ENCODE measurements at places on chromosomes 1 and 21. TPM values are rescaled to one million over a fixed set of nuclear protein-coding genes. Genes with fewer than 3 reads are reported as not detected.

GRCh38 chr1:9691691-9692090 lies 40.2 kb downstream of the PIK3CD start:
- no peak overlapping the region for H3K4me3 ChIP-seq
- H3K4me1 ChIP-seq, result peaks cover 38% of the 10 kb centered on the region
- no peak for DNase-seq
- H3K36me3 ChIP-seq, result no peaks in the 10 kb centered on the region
- no peaks in the 10 kb centered on the region for H3K27me3 ChIP-seq
- H3K27ac ChIP-seq, result no peak overlapping the region

- no peaks in the 10 kb centered on the region for H3K27me3 ChIP-seq
- H3K27ac ChIP-seq, result no peak overlapping the region
- DNase-seq, result peak; percentile 15
- H3K4me1 ChIP-seq, result peaks cover 16% of the 10 kb centered on the region
Observed at GRCh38 chr1:41538741-41539417, 54.4 kb upstream of the EDN2 start.

The RGS1 gene
- total RNA-seq, result 52.9 TPM

- peak; percentile 77 for DNase-seq
- no peak overlapping the region for H3K4me3 ChIP-seq
- H3K4me1 ChIP-seq, result no peaks in the 10 kb centered on the region
- peak overlapping the region; percentile 39 for H3K27ac ChIP-seq
- H3K27me3 ChIP-seq, result no peaks in the 10 kb centered on the region
Observed at GRCh38 chr1:111471012-111471411, 2.8 kb upstream of the C1orf162 start.

DNA sequence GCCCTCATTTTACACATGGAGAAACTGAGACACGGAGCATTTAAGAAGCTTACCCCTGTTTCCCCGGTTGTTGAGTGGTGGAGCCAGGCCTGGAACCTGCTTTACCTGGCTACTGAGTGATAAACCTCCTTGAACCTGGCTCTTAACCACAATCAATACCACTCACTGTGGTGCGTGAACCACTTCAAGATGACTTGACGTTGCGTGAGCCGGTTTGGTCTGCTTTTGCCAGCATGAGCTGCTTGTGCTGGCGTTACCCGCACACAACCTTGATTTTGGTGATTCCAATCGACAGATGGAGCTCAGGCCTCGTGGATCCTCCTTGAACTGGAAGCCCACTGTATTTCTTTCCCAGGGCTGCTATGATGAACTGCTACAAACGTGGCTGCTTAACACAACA lies 6.1 kb upstream of the TINAGL1 start:
- H3K27ac ChIP-seq, result no peak overlapping the region
- no peak for DNase-seq
- no peaks in the 10 kb centered on the region for H3K27me3 ChIP-seq
- H3K36me3 ChIP-seq, result no peaks in the 10 kb centered on the region

GRCh38 chr1:48674641-48675040 lies 102.0 kb downstream of the BEND5 start:
- no peaks in the 10 kb centered on the region for H3K36me3 ChIP-seq
- no peak overlapping the region for H3K4me3 ChIP-seq
- H3K27ac ChIP-seq, result no peak overlapping the region
- H3K27me3 ChIP-seq, result no peaks in the 10 kb centered on the region
- no peaks in the 10 kb centered on the region for H3K4me1 ChIP-seq

- no peak for DNase-seq
- no peaks in the 10 kb centered on the region for H3K27me3 ChIP-seq
- peaks cover 14% of the 10 kb centered on the region for H3K4me1 ChIP-seq
- no peak overlapping the region for H3K4me3 ChIP-seq
Observed at GRCh38 chr1:112263453-112263852, 132.6 kb upstream of the CTTNBP2NL start.

- no peaks in the 10 kb centered on the region for H3K4me1 ChIP-seq
- H3K4me3 ChIP-seq, result peak overlapping the region; percentile 97
- H3K27ac ChIP-seq, result no peak overlapping the region
- no peak for DNase-seq
Observed at GRCh38 chr1:246506367-246506673, 759 bp downstream of the SMYD3 start.

DNA sequence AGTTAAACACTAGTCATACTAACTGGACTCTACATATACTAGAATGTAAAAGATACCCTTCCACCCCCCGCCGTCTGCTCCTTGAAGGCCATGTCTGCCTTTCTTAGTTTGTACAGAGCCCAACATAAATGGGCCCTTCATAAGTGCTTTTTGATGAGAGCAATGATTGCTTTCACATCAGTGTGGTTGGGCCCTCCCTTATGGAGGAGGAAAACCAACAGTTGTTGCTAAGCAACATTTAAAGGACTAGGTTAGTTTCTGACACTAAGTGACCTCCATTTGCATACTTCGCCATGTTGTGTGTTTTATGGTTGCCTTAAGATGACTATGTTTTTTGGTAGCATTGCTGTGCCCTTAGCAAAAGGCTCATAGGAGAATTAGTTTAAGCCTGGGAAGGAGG lies 182.0 kb upstream of the SGIP1 start:
- H3K27me3 ChIP-seq, result no peaks in the 10 kb centered on the region
- no peak overlapping the region for H3K4me3 ChIP-seq
- peaks cover 45% of the 10 kb centered on the region for H3K4me1 ChIP-seq

GRCh38 chr1:92480813-92481598 lies 5.7 kb downstream of the GFI1 start:
- peak overlapping the region; percentile 18 for H3K4me3 ChIP-seq
- no peaks in the 10 kb centered on the region for H3K36me3 ChIP-seq
- H3K27me3 ChIP-seq, result peaks cover 83% of the 10 kb centered on the region
- no peak for DNase-seq
- H3K4me1 ChIP-seq, result peaks cover 60% of the 10 kb centered on the region

All from sigmoid colon (tissue), 7 donors.